ENCODE measurements at places on chromosomes 4 and X.

DNA sequence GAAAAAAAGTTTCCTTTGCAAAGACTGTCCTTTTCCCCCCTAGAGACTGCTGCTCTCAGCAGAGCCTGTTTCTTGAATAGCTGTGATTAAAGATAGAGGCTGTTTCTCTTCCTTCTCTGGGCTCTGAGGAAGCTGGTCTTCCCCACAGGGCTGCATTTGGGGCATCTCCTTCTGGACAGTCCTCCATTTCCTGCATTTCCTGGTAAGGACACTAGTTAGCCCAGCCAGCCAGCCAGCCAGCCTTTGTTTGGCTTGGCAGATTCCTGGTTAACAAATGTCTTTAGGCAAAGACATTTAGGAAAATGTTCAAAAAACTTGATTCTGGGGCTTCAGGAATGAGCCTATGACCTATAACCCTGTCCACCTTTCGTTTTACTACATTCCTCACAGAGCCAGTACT is 34.0 kb upstream of the PLAC1 start:
- DNase-seq, result no peak

DNA sequence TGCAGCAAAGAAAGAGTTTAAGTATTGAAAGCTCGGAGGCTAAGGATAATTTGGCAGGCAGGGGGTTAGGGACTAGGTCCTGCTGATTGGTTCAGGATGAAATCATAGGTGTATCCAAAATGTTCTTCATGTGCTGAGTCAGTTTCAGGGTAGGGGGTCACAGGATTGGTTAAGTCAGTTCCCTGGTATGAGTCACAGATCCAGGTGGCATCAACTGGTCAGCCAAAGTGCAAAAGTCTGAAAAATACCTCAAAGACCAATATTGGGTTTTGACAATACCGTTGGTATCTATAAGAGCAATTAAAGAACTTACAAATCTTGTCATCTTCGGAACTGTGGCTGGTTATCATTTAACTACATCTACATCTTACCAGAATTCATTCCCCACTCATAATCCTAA is 25.6 kb upstream of the PRDM8 start:
- DNase-seq, result no peak

GRCh38 chr4:93791570-93792195 is 36.9 kb upstream of the ATOH1 start:
- DNase-seq, result peak; percentile 57

GRCh38 chr4:72463724-72464123 is 105.3 kb downstream of the ADAMTS3 start:
- no peak for DNase-seq

GRCh38 chrX:46029777-46030176 is 515.4 kb downstream of the ZNF674 start:
- DNase-seq, result no peak

- no peak for DNase-seq
Observed at GRCh38 chr4:125101719-125102118, 213.0 kb upstream of the FAT4 start.
